Posterior cingulate gyrus (tissue), 11 donors: ENCODE measurements at places on chromosomes 1 and 21.

DNA sequence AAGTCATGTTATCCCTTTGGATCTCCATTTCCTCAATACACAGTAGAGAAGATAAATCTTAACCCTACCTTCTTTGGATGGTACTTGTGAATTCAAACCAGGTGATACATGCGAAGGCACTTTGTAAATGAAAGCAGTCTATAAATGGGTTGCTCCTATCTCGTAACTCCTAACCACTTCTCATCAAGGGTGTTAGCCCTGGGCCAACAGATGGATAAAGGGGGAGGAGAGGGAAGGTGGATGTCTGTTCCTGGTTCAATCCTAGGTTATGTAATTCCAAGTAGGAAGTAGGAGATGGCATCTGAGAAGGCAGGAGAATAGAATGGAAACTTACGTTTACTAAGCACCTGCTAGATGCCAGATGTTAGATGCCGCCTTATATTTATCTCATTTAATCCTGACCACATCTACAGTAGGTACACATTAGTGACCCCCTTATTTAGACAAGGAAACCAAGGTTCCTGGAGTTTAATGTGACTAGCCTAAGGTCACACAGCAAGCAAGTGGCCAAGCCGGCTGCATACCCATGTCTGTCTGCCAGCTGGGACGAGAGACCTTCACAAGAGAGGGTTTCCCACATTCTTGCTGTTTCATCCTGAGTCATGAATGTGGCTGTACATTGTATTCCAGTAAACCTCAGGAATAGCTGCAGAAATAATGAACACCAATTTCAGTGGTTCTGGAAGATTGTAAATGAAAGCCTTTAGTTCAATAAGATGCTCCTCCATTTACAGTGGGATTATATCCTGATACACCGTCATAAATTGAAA is 47.7 kb downstream of the ELAVL4 start:
- DNase-seq = no peak

DNA sequence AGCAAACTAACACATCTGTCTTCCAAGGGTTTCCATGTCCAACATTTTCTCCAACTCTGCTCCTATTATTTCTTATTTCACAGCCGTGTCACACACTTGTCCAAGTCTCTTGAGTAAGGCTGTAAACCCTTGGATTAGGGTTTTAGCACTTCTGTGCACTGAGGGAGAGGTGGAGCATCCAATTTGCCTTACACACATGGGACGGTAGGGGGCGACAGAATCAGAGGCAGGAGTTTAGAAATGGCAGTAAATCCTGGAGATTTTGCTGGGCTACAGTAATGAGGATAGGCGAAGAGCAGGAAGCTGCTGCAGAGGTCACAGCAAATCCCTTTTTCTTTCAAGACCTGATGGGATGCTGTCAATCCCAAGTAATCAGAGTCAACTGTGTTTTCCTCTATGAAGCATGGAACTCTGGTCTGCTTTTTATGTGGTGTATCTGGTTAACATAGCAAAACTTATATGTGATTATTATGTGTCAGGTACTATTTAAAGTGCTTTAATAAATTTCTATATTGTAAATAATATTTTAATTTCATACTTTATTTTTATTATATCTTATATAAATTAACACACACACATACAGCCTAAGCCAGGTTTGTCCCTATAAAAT is 15.4 kb upstream of the LCE5A start:
- DNase-seq = no peak

DNA sequence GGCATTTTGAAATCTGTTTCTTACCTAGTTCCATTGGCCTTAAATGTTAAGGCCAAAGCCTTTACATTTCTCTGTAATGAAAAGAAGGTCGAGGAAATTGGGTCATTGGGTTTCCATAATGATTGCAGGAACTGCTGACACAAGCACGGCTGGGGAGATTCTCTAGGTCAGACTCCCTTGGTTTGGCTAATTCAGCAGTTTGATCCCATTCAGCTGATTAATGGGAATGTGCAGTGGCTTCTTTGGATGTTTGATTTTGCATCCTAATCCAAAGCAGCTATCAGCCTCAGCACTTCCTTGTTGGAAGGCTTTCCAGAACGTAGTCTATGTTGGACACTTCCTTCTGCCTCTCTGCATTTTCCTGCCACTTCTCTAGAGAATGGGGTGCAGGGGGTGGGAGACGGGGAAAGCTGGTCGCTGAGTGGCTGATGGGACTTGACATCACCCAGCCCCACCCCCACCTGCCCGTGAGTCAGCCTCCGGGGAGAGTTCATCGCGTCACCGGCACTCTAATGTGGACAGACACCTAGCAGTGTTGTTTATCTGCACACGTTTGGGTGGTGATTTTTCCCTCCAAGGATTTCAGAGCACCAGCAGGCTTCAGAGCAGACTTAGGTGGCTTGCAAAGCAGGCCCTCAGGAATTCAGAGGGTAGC is 5.4 kb downstream of the PSEN2 start:
- no peak for DNase-seq

DNA sequence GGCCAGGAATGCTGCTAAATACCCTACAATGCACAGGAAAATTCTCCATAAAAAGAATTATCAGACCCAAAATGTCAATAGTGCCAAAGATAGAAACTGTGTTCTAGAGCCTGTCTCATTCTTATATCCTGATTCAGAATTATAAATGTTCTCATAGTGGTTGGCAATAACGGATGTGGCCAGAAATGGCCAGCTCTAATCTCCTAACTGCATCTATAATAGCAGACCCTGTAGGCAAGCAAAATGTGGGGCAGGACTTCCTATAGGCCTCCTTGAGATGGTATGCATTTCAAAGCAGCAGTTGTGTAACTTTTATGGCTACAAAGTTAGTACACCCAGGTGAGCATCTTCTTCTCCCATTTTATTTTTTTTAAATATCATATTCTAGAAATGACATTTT is 95.9 kb upstream of the SGIP1 start:
- DNase-seq = no peak

DNA sequence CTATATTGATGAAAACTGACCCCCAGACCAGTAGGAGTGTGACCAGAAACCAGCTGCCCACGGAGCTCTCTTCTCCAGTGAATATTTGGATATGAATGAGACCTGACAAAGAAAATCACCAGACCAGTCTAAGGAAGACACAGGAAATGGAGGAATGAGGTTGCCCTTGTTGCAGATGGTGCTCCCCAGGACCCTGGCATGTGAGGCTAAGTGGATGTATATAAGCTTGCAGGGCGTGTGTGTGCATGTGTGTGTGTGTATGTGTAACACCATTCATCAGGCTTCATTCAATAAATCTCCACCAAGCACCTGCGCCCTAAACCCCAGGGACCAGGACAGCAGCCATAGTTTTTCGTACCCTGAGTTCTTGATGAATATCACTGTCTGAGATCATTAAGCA is 14.4 kb downstream of the PHLDA3 start:
- no peak for DNase-seq

- DNase-seq = no peak
Measured at GRCh38 chr1:214720561-214720960, 117.6 kb downstream of the CENPF start.

DNA sequence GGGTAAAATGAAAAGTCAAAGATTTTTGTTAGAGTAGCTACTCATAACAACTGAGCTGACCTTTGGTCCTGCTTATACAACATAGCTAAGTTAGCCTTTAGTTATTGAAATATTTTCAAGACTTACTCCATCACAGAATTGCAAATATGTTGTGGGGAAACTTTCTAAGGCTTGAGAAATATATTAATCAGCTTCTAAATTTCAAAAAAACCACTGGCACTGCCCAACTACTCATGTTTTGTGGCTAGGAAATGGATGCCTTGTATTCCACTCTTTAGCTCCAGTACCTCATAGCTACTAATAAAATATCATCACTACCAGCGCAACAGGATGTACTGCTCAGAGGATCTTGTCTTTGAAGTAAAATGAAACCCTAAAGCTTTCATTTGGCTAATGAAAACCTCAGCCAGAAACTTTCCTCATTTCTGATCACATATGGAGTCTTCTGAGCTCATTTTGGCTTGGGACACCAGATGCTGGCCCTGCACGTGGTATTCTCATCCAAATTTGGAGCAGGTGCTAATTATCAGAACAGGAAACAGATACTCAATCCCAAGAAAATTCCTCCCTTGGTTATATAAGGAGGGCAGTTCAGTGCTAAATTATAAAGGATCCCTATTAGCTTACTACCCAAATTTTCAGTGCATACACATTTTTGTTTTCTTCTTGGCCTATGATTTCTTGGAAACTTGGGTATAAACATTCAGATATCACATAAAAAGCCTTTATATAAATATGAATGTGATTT is 690.7 kb downstream of the ADGRL2 start:
- DNase-seq = no peak

DNA sequence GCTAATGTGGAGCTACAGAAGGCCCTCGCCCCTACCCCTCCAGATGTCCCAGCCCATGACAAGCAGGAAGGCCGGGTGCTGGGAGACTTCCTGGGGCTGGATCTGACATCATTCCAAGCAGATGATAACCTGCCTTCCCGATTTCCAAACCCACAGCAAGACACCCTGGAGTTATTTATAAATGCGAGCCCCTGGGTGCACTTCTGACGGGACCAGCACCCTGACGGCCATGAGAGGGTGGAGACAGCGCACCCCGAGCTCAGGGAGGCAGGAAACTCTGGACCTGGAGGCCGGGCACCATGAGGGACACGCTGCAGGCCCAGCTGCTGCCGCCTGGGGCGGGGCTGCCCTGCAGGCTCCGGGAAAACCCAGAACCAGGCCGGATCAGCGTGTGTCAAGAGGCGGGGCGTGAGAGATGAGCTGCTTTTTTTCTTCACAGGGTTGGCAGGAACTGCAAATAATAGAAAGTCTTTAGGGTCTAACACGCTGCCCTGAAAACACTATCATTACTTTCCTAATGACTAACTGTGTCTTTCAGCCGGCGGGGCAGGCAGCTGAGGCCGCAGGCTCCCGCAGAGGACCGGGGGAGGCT is 2.5 kb upstream of the PCBP3 start:
- DNase-seq = no peak

DNA sequence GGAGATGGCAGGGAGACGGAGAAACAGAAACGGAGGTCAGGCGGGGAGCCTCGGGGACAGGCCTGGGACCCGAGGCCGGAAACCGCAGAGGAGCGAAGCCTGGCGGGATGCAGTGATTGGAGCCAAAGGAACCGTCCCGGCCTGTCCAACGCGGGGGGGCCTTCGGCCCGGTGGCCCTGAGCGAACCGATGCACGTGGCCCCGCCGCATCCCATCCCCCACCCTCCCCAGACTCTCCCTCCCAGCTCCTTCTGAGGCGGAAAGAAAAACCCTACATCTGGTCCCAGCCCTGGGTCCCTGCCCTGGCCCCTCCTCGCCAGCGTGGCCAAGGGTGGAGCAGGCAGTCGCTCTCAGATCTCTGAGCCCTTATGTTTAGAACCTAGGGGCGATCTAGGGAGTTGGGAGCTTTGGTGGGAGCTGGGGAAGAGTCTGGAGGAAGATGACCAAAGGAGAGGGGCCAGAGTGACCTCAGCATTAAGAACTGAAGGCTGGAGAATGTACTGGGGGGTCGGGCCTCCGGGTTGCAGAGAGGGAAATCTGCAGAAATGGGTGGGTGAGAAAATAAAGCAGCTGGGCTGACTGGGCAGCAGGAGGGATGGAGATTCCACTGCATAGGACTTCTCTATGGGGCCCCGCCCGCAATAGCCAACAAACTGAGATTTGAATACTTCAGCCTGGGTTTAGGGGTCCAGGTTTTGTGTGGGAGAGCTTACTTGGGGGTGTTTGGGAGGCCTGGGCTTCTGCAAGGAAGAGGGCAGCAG is 1.5 kb upstream of the CRABP2 start:
- DNase-seq = no peak

DNA sequence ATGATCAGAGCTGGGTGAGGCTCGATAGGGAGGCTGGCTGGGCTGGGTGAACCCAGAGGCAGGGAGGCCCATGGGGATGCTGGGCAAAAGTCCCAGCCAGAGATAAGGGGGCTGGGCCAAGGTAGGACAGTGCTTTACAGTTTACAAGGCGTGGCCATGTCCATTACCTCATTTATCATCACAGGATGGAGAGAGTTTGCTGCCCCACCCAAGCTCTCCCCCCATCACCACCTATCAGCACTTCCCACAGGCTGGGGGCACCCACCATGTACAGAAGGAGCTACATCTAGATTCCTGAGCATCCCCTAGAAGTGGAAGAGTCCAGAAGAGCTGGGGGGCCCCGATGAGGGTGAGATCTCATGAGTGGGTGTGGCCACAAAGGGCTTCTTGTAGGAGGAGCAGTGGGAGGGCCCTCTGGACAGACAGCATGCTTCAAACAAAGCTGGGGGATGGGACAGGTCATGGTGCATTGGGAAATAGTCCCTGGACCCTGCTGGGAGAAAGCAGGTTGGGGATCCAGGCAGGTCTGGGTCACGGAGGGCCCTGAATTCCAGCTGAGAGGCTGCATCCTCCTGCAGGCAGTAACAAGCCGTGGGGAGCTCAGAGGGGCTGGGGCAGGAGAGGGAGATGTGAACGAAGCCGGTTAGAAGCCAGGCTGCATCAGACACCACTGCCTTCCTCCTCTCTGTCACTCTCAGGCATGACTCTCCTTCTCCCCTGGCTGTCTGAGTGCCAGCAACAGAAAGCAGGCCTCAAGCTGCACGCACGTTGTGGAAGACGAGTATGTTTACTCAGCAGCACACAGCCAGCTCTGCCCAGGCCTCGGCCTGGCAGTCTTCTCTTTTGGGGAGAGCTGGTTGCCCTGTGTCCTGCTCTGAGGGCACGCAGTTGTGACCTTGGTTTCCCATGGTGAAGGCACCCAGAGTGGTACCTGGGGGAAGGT is 202.3 kb downstream of the HIVEP3 start:
- no peak for DNase-seq

- no peak for DNase-seq
Measured at GRCh38 chr1:201399352-201400126, 415 bp upstream of the LAD1 start.

- no peak for DNase-seq
Measured at GRCh38 chr21:34352556-34352955, 11.2 kb upstream of the KCNE2 start.

GRCh38 chr1:162310337-162310736 is 66.3 kb downstream of the SPATA46 start:
- no peak for DNase-seq

DNA sequence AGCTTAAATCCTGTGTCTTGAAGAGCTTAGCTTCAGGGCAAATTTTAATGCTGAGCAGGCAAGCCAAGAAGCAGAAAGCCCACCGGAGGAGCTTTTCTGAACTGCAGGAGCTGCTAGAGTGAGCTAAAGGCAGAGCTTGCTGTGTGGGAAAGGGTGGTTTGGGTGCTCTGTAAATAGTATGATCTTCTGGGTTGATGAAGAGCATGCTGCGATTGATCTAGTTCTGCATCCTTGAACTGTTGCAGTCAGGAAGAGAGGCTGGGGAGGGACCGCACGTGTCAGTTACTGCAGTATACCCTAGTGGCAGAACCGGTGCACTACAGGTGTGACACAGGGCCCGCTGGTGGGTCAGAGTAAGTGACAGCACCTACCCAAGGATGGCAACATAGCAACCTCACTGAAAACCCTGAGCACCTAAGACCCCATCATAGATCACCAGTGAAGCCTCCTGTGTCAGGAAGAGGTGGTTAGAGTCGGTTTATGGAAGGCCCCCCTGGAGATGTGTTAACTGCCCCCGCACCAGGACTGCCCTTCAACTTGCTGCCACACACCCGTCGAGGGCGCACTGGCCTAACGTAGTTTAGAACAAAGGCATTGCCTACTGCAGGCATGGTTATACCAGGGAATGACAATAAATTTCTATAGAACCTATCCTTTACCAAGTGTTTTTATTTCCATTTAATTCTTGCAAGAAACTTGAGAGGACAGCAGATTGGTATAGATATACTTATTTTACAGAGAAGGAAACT is 146.0 kb upstream of the KIAA0040 start:
- DNase-seq = no peak
